Activated CD4-positive, alpha-beta T cell treated with anti-CD3 and anti-CD28 coated beads, Interleukin-2, amount 50 U/mL, for 16 hours (primary cell): ENCODE measurements at places on chromosomes 5 and 9.

DNA sequence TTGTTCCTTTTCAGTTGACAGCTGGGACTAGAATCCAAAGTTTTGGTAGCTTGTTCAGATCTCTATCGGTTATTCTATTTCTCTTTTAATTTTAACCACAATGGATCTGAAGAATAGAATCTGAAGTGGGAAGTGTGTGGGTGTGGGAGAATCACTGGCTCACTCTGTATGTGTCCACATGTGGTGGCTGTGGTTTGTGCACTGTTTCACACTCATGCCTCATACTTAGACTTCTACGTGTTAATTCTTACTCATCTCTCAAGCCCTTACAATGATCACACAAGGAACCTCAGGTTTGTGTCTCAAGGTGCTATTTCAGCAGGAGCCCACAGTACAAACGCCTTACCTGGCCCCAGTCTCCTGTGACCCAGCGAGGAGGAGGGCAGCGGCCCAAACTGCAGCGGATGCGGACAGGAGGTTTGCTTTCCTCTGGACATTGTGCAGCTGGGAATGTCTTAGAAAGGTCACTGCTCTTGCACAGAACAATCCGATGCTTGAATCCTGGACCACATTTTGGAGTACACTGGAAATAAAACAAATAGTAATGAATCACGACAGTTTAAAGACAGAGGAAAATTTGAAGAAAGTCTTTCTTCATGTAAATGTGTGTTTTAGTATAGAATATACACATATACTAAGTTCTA lies 309.1 kb downstream of the ADAMTS6 start:
- DNase-seq = peak; percentile 75

DNA sequence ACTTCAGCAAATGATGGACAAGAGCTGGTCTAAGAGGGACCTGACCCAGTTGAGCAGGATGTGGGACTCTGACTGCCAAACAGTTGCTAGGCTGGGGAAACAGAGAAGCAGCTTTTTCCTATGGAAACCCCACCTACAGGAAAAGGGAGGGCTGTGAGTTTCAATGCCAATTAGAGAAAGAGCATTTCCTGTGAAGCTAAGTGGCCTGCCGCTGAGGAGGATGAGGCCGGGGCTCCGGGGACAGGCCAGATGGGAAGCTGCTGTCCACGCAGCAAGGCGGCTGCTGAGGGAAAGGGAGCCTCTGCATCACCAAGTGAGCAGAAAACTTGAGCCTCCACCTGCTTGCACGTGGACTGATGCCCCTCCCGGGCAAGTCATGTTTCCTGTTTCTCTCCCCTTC lies at the start of gene PCDH12:
PCDH12 (minus strand) TSS at position 90 of the 400 bp plus-strand sequence. CDS start 351 bp downstream, outside the sequence.
- peak; percentile 42 for DNase-seq

GRCh38 chr9:130177898-130178805 lies 5.9 kb downstream of the NCS1 start:
- DNase-seq = no peak

GRCh38 chr5:119074419-119074818 lies 3.5 kb downstream of the DMXL1 start:
- DNase-seq = peak; percentile 51
